Neuronal stem cell (in vitro differentiated cells): ENCODE measurements at places on chromosomes 1 and 21.

- H3K27ac ChIP-seq = no peak overlapping the region
- H3K27me3 ChIP-seq = no peaks in the 10 kb centered on the region
- no peak overlapping the region for H3K4me3 ChIP-seq
- H3K36me3 ChIP-seq = peaks cover 53% of the 10 kb centered on the region
Observed at GRCh38 chr1:54324251-54325140, 81.7 kb downstream of the SSBP3 start.

- H3K27me3 ChIP-seq = no peaks in the 10 kb centered on the region
- peaks cover 5% of the 10 kb centered on the region for H3K4me1 ChIP-seq
- DNase-seq = peak; percentile 79
- peak within 1 kb of the TSS; percentile 93 for H3K4me3 ChIP-seq
- peaks cover 42% of the 10 kb centered on the region for H3K36me3 ChIP-seq
Observed at GRCh38 chr1:151059109-151060006, at the start of gene CDC42SE1. Gene CDC42SE1 (minus strand): TSS chr1:151059622. CDS start chr1:151055730, 3,892 bp downstream.

- H3K4me1 ChIP-seq = no peaks in the 10 kb centered on the region
- DNase-seq = no peak
- no peak overlapping the region for H3K4me3 ChIP-seq
- H3K27me3 ChIP-seq = no peaks in the 10 kb centered on the region
- H3K27ac ChIP-seq = no peak overlapping the region
- peaks cover 8% of the 10 kb centered on the region for H3K36me3 ChIP-seq
Observed at GRCh38 chr21:45990741-45991605, 9.4 kb downstream of the COL6A1 start.

DNA sequence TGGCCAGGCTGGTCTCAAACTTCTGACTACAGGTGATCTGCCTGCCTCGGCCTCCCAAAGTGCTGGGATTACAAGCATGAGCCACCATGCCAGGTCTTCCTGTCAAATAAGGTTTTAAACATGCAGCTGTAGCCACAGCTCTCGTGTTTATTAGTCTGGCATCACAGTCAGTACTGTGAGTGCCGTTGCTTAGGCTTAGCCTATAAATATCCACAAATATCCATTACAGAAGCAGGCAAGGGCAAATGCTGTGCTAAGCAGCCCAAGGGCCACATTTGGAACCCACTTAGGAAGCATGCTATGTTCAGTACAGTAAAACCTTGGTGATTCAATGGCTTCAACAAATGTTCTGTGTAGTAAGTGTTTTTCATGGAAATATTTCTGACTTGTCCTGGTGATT lies 75.9 kb downstream of the KIF1B start:
- peaks cover 98% of the 10 kb centered on the region for H3K36me3 ChIP-seq
- H3K27me3 ChIP-seq = no peaks in the 10 kb centered on the region
- H3K27ac ChIP-seq = no peak overlapping the region
- H3K4me3 ChIP-seq = no peak overlapping the region

DNA sequence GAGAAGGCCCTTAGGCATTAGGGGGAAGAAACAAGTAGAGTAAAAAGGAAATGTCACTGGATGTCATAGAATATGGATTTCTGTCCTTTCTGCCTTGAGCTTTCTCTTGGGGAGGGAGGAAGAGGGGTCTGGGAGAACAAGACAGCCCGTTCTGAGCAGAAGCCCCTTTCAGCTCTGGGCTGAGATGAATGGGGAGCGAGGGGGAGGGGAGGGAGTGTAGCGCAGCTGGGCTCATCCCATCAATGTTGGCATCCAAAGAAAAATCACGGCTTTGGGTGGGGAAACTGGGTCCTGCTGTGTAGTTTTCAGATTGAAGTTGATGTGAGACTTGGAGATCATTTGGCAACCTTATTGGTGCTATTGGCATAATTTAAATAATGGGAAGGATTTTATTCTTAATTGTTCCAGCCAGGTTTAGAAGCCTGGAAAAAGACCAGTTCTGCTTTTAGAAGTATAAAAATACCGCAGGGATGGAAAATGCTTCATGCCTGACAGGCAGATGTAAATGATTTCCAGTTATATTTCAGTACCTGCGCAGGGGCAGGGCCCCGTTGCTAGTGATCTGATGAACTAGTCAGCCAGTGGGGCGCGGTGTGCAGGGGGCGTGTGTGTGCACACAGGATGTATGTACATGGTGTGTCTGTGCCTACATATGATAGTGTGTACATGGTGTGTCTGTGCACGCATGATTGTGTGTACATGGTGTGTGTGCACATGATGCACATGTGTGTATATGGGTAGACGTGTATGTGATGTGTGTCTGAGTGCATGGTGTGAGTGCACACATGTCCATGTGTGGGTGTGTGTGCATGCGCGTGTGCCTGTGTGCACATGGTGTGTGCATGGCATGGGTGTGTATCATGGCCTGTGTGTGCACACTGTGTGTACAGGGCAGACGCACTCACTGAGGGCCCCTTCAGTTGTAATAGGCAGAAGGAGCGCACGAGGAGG lies 36.0 kb downstream of the ABCG1 start:
- H3K36me3 ChIP-seq = peaks cover 1% of the 10 kb centered on the region
- no peak for DNase-seq
- no peaks in the 10 kb centered on the region for H3K27me3 ChIP-seq
- no peak overlapping the region for H3K27ac ChIP-seq
